ENCODE measurements at places on chromosomes 5 and 9.

GRCh38 chr9:96034553-96035122, 159.1 kb downstream of the ERCC6L2 start:
- DNase-seq = no peak

DNA sequence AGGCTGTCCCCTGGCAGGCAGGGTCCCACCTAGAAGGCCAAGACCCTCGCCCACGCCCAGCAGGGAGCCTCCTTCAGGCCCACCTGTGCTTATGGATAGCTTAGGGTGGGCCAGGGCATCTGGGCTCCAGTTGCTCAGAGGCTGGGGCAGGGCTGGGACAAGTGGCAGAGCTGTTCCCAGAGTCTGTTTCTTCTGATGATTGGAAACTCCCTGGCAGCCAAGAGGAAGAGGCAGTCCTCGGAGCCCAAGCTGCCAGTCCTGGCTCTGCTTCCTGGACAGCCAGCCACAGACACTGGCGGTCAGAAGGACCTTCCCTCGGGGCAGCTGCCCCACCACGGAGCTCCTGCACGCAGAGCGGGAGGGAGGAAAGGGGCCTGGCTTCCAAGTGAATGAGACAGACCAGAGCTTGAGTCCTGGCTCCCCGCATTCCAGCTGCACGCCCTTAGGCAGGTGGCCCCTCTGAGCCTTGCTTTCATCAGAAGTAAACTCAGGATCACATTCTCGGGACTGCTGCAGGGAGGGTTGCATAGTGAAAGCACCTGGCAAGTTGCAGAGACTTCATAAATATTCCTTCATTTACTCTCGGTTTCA, 37.9 kb upstream of the GABRP start:
- no peak for DNase-seq

- DNase-seq = no peak
These were observed 4.6 kb downstream of the MRPL41 start for GRCh38 chr9:137556069-137556838.

- no peak for DNase-seq
These were observed 11.5 kb downstream of the NR2F1-AS1 start for GRCh38 chr5:93569300-93570160.

GRCh38 chr9:76358628-76359280, 35.5 kb downstream of the RFK start:
- no peak for DNase-seq

DNA sequence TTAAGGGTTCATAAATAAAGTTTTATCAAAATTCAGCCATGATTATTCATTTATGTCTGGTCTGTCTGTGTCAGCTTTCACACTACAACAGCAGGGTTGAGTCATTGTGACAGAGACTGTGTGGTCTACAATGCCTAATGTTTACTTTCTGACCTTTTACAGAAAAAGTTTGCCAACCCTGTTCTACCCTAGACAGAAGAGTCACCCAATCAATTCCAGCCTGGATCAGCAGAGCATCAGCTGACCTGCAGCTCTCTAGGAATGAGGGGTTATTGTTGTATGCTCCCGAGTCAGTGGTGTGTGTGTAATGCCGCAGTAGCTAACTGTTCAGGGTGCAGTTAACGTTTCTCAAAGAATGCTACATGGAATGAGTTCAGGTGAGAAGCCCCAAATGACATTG, 87.3 kb downstream of the HRH2 start:
- DNase-seq = no peak

DNA sequence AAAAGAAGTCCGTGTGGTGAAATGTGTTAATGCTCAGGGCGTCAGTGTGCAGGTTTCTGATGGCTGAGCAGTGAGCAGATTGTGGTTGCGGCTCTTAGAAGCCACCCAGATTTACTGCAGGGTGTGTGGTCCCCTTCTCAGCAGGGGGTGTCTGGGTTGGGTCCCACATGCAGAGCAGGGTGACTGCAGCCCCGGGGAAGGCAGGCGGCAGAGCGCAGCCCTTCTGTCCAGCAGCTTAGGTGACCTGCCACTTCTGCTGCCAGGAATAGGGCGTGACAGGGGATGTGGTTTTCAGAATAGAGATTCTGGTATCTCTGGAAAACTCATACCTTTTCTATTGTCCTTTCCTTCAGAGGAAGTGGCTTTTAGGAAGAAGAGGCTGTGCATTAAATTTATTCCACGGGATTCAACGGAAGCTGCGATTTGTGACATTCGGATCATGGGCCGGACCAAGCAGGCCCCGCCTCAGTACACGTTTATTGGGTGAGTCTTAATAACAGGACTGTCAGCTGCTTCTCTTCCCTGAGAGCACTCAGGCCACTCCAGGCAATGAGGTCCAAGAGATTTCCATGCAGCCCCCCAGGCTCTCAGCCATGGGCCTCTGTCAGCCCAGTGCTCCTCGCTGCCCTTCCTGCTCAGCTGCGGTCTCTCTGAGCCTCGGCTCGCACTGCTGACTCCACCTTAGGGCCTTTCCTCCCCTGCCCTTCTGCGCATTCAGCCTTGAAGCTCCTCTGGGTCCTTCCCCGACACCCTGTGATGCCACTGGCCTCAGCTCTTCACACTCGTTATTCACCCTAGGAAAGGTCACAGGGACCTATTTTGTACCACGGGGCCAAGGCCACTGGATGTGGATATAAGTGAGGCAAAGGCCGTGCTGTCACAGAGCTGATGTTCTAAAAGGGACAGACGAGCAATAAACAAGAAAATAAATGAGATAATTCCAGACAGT, 65.4 kb downstream of the MVB12B start:
- DNase-seq = no peak

DNA sequence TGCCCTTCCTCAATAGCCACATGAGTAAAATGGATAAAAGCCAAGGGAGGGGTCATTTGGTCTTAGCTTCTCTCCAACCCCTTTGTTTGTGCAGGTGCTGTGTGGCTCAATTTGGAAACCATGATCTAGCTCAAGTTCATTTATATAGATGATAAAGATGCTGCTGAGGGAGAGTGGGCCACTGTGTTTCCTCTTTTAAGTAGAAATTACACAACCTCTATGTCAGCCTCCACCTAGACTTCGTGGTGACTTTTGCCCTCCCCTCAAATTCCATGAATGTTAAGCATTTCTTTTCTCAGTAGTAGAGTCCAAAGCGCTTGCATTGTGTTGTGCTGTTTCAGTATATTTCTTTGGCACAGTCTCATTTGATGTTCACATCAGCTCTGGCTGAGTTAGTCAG, 241.4 kb downstream of the ARHGAP26 start:
- DNase-seq = no peak

DNA sequence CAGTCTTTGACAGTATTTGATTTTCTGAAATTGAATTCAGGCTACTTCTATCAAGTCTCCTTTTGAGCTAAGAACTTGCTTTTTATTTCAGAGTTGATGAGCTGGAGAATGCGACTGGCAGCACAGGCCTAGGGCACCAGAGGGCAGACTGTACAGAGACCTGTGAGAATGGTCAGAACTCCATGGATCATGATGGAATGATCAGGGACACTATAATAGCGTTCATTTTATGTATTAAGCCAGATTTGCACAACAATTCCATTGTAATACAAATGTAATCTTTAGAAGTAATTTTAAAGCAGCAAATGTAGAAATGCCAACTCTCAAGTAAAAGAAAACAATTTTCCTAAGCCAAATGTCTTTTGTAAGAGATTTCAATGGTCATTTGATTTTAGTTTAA, 902.4 kb downstream of the NR2F1-AS1 start:
- no peak for DNase-seq

GRCh38 chr5:37110135-37110534, 139.0 kb downstream of the CPLANE1 start:
- no peak for DNase-seq

DNA sequence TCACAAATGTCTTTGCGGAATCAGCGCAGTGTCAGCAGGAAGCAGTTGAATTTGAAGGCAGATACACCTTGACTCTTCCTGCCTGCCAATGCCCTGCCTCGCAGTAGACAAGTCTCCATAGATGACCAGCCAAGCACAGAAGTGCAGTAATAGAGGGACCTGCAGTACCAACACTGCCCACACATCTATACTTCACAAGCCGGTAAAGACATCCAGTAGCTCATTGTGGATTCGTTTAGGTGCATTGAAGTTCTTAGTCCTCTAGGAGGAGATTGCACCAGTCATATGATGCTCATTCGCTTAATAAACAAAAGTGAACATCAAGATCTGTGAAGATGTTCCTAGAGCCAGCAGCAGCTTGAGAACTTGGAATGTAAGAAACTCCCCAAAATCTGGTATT, 7.1 kb upstream of the IFNA2 start:
- no peak for DNase-seq

GRCh38 chr9:7370381-7370780, 429.2 kb downstream of the DMAC1 start:
- no peak for DNase-seq

GRCh38 chr5:147906326-147907095, at the start of gene C5orf46:
Gene C5orf46 (minus strand): TSS chr5:147906538. CDS start chr5:147906501, 37 bp downstream.
- DNase-seq = no peak

DNA sequence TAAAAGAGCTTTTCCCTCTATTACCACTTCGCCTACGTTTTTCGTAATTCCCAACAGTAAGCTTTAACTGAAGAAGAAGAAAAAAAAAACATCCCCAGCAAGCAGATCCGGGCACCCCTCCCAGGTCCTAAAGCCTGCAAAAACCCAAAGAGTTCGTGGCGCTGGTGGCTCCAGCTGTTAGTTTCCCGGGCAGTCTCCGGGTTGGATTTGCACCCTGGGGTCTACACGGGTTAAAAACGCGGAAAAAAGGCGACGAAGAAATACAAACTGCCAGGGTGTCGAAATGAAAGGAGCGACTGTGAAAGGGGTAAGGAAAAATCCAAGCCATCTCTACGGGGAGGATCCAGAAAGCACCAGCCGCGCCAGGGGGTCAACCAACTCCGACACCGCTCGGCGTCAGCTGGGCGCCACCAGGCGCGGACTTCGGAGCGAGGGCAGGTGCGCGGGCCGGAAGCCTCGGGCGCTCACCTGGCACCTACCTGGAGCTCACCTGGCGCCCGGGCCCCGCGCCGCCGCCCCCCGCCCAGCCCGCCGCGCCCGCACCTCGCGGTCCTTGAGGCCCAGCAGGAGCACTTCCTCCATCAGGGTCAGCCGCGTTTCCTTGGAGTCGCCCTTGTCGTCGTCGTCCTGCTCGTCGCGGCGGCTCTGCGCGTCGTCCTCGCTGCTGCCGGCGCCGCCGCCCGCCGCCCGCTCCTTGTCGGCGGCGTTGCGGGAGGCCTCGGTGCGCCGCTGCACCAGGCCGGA, 680 bp downstream of the GOLPH3 start:
- DNase-seq = peak; percentile 71

- no peak for DNase-seq
These were observed 15.1 kb upstream of the ACSL6 start for GRCh38 chr5:132026516-132027008.

DNA sequence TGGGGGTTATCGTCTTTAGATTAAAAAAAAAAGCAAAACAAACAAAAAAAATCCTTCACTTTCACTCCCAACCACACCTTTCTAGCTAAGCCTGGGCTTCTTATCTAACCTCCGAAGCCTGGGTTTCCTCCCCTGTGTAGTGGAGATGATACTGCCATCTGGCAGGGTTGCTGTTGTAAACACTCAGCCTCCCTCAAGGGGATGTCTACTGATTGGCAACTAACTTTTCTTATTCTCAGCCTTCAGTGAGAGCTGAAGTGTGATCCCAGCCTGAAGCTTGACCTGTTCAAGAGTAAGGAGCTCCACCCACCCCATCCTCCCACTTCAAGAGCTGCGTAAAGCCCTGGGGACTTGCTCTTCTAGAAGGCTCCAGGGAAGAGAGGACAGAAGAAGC, 21.5 kb upstream of the WWC1 start:
- no peak for DNase-seq

DNA sequence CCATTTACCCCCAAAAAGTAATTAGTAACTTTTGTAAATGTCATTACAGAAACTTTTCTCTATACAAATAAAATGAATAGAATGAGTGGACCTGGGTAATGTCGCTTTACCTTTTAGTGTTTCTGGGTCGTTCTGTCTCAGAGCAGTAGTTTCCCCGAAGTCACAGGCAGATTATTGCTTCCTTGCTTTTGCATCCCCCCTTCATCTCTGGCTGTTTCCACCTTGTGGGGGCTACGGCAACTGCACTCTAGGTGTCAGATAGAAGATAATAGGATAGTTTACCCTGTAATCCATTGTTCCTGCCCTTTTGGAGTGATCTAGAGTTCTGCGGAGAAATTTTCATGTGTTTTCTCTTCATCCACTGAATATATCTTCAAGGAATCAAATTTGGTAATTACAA, 68.7 kb downstream of the PRR16 start:
- DNase-seq = no peak

DNA sequence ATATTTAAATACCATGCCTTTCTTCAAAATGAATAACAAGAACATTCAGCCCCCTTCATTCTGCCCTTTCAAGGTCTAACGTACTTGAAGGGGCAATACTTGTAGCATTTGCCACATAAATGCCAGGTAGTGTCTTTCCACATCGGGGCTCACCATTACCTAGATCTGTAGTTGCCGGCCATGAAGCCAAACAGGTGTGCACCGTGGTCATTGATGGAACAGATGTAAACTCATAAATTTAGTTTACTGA, 193.0 kb downstream of the CD180 start:
- peak; percentile 31 for DNase-seq

DNA sequence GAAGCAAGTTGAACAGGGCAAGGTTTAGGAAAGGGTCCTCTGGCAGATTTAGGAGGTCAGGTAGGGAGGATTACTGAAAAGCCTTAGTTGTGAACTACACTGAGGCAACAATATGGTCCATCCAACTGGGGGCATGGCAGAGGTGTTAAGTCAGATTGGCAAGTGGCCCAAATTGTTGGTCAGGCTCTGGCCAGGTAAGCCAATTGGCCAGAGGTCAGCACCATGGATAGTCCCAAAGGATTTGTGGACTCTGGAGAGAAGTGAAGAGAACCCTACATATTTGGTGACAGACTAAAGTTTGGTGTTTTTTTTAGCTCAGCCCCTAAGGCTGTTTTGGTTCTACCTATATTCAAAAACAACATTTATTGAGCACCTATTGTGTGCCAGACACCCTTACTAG, 39.1 kb upstream of the RASGRF2 start:
- no peak for DNase-seq

- DNase-seq = no peak
These were observed 60.2 kb downstream of the FBXW11 start for GRCh38 chr5:171946000-171946781.

- no peak for DNase-seq
These were observed 59.1 kb downstream of the ATP10B start for GRCh38 chr5:160792732-160793529.

GRCh38 chr9:93122721-93123221, 11.3 kb downstream of the NINJ1 start:
- DNase-seq = no peak

- DNase-seq = no peak
These were observed 20.6 kb downstream of the IFNW1 start for GRCh38 chr9:21121079-21121478.

GRCh38 chr9:128771094-128771721, 519 bp downstream of the ZER1 start:
- no peak for DNase-seq

- no peak for DNase-seq
These were observed 106.7 kb upstream of the OSMR start for GRCh38 chr5:38739011-38739704.

DNA sequence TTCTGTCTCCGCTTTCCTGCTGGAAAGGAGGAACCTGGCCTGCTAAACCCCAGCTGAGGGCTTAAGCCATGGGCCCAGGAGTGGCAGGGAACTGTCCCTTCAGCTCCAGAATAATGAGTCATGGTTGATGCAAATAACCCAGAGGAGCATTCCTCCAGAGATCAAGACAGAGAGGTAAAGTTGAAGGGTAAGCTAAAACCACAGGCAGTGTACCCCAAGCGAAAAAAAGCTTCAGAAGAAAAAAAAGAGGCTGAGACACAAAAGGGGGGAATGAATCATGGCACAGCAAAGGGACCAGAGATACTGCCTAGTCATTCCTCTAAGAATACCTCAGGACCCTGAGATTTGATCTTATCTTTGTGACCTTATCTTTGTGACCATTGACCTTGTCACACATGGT, 199.5 kb upstream of the TAS2R1 start:
- no peak for DNase-seq

GRCh38 chr5:14980698-14981097, 109.1 kb upstream of the ANKH start:
- DNase-seq = no peak

Data from NCI-H1105 treated with DMSO at 0.1 percent for 48 hours (cell line).